ENCODE measurements at places on chromosomes 11 and 22.

GRCh38 chr22:37427711-37428635 is 694 bp upstream of the ELFN2 start:
- no peak for DNase-seq

DNA sequence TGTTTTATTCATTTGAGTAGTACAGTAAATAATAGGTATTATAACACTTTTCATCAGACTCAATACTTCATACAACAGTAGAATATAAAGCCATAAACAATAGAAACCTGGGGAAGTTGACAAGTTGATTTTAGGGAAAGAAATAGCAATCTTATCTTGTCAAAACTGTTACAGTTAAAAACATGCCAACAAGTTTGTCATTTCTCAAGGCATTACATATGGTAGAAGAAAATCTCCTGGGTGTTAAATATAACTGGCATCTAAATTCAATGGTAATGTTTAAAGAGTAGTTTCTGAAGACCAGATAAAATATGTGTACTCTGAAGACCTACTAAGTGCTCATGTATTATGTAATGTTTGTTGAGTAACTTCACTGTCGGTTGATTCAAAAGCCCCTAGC is 75.1 kb downstream of the LRRC4C start:
- no peak for DNase-seq

- no peak for DNase-seq
These were observed 9.1 kb upstream of the C1QTNF4 start for GRCh38 chr11:47603295-47603694.

GRCh38 chr22:30386608-30386959 is 627 bp downstream of the RNF215 start:
- no peak for DNase-seq

DNA sequence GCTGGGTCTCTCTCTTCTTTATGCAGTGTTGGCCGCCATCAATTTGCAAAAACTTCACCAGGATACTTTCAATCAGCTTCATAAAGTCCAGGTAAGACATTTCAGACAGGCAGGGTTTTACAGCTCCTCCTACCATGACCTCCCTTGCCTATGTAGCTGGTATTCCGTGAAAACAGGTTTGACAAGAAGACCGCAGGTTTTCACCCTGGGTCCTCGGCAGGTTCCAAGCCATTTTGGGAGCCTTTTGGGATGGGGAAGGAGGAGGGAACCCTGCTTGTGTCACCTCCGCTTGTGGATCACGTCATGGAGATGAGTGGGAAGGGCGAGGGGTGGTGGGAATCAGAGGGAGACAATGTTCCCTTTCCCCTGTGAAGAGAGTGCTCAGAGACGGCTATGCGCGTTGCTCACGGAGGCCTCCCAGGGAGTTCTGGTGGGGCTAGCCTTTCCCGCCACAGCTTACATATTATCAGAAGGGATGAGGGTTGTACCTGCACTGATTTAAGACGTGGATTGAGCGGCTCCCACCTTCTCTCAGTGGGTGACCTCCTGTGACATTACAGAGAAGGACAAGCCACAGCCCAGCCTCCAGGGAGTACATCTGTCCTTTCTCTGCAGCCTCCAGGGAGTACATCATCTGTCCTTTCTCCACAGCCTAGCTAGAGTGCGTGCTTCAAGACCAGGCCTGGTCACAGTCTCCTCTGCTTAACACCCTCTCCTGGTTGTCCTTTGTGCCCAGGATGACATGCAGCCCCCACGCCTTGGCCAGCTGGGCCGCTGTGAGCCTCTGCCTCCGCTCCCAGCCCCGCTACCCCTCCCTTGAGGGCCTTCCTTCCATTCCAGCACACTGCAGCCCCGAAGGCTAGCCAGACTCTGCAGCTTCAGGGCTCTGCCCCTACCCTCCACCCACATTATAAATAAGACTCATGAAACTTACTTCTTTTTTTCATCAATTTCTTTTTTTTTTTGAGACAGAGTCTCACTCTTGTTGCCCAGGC is 17.2 kb downstream of the GLB1L3 start:
- no peak for DNase-seq

- no peak for DNase-seq
These were observed 22.6 kb downstream of the CALCA start for GRCh38 chr11:14949437-14950147.

- DNase-seq, result no peak
These were observed 6.2 kb downstream of the TBX1 start for GRCh38 chr22:19766511-19767426.

GRCh38 chr11:117815262-117815803 is 9.2 kb downstream of the FXYD2 start:
- no peak for DNase-seq

DNA sequence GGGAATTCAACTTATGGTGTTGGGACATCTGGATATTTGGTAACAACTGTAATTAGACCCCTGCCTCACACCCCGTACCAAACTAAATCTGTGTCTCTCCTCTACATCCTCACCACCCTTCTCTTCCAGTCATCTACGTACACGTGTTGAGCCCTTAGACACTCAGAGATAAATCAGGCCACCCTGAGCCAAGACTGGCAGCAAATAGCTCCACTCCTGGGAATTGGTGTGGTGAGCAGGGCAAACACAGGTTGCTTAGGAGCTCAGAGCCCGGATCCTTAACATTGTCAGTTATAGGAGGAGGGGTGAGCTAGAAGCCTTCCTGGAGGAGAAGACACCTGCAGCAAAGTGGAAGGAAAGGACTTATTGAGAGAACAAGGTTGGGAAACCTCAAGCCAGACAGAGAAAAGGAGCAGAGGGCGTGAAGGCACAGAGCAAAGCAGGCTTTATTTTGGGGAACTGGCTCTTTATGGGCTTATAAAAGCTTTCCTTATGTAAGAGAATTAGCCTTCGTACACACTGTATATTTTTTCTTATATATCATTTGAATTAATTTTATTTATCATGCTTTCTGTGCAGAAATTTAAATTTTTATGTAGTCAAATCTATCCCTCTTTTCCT is 36.9 kb upstream of the KLHL35 start:
- DNase-seq, result no peak

DNA sequence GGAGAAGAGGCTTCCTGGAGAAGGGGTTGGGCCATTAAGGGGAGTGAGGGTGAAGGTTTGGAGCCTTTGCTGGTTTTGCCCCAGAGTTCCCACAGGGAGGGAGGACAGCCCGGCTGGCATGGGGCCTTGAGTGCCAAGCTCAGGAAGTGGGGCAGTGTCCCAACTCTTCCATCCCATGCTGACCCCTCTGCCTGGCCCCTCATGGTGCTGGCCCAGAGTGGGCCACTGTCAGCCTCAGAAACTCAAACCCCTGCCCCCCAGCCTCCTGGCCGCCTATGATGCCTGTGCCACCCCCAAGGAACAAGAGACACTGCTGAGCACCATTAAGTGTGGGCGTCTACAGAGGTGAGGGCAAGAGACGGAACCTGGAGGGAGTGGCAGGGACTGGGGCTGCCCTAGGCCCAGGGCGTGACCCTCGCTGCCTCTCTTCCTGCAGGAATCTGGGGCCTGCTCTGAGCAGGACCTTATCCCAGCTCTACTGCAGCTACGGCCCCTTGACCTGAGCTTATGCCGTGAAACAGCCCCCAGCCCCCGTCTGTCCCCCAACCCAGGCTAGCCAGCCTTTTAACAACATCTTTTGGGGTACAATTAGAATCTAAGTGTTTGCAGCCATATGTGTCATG is 5.4 kb downstream of the MUS81 start:
- DNase-seq, result no peak

DNA sequence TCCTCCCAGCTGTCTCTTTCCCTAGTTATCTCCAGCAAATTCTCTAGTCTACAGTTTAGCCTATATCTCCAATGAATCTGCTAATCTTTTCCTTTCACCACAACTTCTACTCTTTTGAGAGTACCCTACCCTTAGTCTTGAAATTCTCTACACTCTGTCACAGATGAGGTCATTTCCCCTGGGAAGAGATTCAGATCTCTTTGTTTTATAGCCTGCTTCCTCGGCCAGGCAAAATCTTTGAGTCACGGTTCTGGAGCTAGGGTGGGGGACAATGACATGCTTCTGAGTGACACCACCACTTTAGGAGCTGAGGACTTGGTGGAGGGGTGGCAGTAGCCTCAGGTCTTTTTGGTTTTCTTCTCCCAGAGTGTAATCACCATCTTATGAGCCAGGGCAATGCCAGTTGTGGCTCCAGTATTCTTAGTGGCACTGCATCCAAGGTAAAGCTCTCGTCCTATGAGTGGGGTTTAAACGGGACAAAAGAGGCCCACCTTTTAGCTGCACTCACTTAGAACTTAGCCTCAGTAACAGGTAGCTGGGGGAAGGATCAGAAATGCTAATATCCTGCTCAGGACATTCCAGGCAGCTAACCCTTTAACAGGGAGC is 98.5 kb upstream of the RRM1 start:
- DNase-seq, result no peak

DNA sequence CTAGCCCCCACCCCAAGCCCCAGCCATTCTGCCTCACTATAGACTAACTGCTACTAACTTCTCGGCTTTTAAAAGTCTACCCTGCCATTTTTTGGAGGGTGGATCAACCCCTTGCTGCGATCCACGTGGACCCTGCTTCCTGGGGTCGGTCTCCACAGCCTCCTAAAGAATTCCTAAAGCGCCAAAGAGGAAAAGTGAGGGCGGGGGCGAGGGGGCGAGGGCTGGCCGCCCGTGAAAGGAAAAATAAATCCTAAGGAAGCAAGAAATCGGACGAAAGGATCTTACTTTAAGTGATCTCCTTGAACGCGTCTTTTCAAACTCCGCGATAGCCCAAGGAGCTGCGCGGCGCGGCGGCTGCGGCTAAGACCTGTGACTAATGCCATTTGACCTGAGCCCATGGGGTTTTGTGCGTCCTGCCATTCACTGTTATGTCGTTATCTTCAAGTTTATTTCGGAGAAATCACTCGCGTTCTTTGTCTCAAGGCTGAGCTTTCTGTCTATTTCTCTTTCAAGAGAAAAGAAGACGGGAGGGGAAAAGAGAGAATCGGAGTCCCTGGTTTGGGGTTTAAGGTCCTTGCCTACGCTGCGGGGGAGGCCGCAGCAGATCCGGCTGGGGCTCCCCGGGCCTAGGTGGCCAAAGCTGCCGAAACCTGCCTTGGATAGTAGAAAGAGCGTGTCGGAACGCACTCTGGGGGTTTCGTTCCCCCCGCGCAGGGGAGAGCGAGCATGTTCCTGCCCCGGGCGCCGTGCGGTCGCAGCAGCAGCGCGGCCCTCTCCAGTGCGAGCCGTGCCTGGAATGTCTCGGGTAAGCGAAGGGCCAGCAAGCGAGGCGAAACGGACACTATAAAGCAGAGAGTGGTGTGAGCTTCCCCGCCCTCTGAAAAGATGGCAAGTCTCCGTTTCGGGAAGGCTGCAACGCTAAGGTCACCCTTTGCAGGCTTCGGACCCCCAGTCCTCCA is 2.8 kb upstream of the DBX1 start:
- DNase-seq, result peak; percentile 27

- peak; percentile 6 for DNase-seq
These were observed 24.7 kb upstream of the SLC22A12 start for GRCh38 chr11:64566042-64566914.

DNA sequence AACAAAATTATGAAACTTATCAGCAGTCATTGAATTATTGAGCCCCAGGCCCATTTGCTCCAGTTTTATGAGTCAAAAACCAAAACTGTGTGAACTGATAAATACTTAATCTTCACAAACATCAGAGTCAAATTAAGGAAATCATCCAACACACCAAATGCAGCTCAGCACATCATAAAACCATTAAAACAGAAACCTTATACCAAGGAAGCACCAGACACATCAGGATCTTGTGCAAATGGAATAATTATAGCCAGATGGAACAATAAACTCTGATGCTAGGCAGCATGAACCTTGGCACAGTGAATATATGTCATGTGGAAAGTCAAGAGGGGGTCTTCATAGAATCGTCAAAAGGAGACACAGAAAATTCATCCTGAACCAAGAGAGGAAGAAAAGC is 410.7 kb upstream of the API5 start:
- DNase-seq, result peak; percentile 73

GRCh38 chr11:126739499-126740145 is 260.9 kb downstream of the KIRREL3 start:
- DNase-seq, result no peak
